ENCODE measurements at places on chromosomes 12 and 14. TPM values are rescaled to one million over a fixed set of nuclear protein-coding genes. Genes with fewer than 3 reads are reported as not detected.

GRCh38 chr14:79011920-79012204, 841.7 kb downstream of the NRXN3 start:
- no peak for DNase-seq

Gene CFAP251
- polyA plus RNA-seq, result 0.46 TPM

DNA sequence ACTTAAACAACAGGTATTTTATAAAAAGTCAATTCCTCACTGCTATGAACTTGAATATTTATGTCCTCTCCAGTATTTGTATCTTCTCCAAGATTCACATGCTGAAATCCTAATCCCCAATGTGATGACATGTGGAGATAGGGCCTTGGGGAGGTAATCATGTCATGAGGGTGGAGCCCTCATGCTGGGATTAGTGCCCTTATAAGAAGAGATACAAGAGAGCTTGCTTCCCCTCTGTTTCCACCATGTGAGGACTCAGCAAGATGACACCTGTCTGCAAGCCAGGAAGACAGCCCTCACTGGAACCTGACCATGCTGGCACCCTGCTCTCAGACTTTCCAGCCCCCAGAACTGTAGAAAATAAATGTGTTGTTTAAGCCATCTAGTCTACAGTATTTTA, 36.2 kb downstream of the OSBPL8 start:
- DNase-seq, result no peak

- peak; percentile 60 for DNase-seq
Measured at GRCh38 chr14:99535448-99535847, 54.2 kb downstream of the CCNK start.

Gene PLEKHH1
- polyA plus RNA-seq, result not detected

Gene VRTN
- not detected for polyA plus RNA-seq

GRCh38 chr12:9651265-9651729, 18.2 kb upstream of the CLEC2D start:
- DNase-seq, result peak; percentile 76

Data from GM23248 (cell line).